GM12892 (cell line): ENCODE measurements at places on chromosomes 1 and 21.

- DNase-seq, result no peak
These were observed 958 bp downstream of the NFYC start for GRCh38 chr1:40692429-40692895.

GRCh38 chr21:45630876-45631275 is 12.6 kb upstream of the PCBP3 start:
- no peak for DNase-seq

DNA sequence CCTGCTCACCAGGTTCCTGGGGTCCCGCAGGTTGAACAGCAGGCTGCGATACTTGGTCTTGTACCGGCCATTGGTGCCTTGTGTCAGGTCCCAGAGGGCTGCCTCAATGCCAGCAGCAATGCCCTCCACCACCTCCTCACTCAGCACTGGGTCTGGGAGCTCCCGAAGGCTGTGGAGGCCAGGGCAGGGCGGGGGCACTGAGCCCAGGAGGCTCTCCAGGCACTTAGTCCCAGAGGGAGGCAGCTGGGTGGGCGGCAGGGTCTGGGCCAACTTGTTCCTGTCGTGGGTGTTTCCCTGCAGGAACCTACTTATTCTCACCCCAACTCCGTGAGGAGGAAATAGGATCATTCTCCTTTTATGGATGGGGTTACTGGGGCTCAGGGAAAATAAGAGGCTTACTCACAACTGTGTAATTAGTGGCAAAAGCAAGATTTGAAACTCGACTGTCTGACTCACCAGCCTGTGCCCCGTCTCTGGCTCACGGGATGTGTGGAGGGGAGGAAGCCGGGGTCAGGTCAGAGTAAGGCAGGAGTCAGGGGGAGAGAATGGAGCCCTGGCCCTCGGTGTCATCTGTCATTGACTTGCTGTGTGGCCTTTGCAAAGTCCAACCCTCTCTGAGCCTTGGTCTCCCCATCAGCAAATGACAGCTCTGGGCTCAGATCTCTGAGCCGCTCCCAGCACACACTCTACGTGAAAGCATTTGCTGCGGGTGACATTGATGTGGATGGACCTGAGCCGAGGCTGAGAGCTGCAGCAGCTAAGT is 17.2 kb downstream of the SPOCD1 start:
- no peak for DNase-seq

DNA sequence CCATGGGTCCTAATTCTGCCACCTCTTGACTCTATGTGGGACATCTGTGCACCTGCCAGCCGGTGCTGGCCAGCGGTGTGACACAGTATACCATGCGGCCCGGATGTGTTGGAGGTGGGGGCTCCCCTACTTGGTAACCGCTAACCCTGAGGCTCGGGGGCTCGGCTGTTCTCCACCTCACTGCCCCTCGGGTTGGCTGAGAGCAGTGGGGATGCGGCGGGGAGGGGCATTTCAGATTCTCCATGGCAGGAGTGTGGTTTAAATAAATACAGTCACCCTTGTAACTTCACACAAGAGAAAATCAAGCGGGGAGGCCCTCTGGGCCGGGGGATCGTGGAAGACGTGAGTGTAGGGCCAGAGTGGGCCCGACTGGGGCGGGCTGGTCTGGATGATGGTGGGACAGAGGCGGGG is 11.0 kb downstream of the KRTAP10-1 start:
- DNase-seq, result no peak

- DNase-seq, result no peak
These were observed 8.7 kb downstream of the IL12RB2 start for GRCh38 chr1:67316180-67316902.
